ENCODE measurements at places on chromosomes 5 and 9.
A peak's percentile ranks its signal among the peaks of the same experiment; 100 is the strongest.

DNA sequence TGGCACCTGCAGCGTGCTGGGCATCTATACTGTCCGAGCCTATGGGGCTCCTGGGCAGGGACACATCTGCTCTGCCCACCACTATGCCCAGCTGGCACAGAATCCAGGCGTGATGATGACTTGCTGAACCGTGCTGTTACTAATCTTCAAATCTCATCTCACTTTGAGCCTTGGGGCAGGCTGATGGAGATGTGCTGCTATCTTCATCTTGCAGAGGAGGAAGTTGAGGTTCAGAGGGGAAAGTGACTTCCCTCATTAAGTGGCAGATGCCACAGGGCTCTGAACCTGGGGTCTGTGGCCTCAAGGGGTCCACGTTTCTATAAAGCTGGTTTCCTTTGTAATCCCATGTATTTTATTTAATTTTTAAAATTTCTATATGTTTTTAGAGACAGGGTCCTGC, 4.7 kb downstream of the SLC2A6 start:
- DNase-seq = no peak

GRCh38 chr5:14319102-14319501, 176.0 kb downstream of the TRIO start:
- DNase-seq = no peak

DNA sequence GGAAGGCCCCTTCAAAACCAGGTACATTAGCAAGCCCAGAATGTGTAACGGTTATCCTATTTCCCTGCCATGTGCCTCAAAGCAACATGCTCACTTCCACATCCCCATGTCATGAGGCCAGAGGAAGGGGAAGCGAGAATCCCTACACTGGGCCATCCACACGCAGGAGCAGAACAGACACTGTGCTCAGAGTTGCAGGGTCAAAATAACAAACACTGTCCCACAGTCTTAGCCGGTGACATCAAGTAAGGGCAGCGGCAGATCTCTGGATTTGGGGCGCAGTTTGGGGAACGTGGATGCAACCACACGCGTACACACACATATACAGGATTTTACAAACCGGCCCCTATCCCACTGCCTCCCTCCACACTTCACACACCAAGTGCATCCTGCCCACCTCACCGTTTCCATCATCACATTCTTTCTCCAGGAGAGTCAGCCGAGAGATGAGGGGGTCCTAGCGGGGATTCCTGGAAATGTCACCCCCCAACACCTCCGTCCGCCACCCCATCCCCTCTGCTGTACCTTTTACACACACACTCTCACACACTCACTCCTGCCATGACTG, 776 bp downstream of the APBA1 start:
- no peak for DNase-seq

- DNase-seq = peak; percentile 36
Measured at GRCh38 chr5:177300236-177300880, 3.2 kb downstream of the RAB24 start.

Measured in T-helper 9 cell (primary cell).